ENCODE measurements at places on chromosomes 7 and 10. TPM values are rescaled to one million over a fixed set of nuclear protein-coding genes. Genes with fewer than 3 reads are reported as not detected.

Gene ITPRID1
- not detected for total RNA-seq

Gene MYH16
- total RNA-seq = not detected

Gene MBL2
- 0.10 TPM for total RNA-seq

GRCh38 chr7:54814401-54814800 lies 55.4 kb upstream of the SEC61G start:
- no peak for DNase-seq

Gene DDC
- not detected for total RNA-seq

DNA sequence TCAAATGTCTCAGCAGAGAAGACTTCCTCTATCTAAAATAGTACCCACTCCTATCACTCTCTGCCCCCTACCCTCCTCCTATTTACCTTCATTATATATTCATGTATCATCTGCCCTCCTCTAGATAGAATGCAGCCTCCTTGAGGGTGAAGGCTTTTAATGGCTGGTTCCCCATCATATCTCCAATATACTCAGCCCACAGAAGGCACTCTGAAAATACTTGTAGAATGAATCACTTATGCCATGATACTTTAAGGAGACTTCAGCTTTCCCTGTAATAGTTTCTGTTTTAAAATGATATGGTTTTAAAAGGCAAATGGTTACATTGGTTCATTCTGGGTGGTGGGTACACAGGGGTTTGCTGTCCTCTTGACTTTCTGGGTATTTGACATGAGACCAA lies 25.3 kb downstream of the GFRA1 start:
- DNase-seq = no peak

GRCh38 chr7:89311886-89312285 lies 516.3 kb upstream of the TEX47 start:
- DNase-seq = no peak

GRCh38 chr7:124989911-124990310 lies 60.3 kb upstream of the POT1 start:
- no peak for DNase-seq

Gene BTBD16
- total RNA-seq = not detected

GRCh38 chr10:80590585-80591125 lies 53.0 kb downstream of the SH2D4B start:
- DNase-seq = no peak

GRCh38 chr10:86968271-86968993 lies at the start of gene ADIRF:
Gene ADIRF, plus strand, starts transcription at chr10:86968482. Its CDS starts 63 bp downstream, at chr10:86968545.
- no peak for DNase-seq

DNA sequence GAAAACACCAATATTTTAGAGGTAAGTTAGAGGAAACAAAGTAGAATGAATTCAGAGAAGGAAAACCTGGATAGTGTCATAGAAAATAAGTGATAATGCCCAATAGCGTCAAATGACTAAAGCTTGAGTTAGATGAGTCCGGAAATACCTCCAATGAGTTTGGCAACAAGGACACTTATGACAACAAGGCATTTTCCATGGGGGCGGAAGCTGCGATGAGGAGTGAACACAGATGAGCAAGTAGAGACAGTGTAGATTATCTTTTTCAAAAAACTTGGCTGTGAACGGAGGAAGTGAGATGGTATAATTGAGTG lies 383 bp upstream of the R3HCC1L start:
- no peak for DNase-seq

- no peak for DNase-seq
These were observed 22.9 kb upstream of the ELFN1 start for GRCh38 chr7:1646957-1647891.

DNA sequence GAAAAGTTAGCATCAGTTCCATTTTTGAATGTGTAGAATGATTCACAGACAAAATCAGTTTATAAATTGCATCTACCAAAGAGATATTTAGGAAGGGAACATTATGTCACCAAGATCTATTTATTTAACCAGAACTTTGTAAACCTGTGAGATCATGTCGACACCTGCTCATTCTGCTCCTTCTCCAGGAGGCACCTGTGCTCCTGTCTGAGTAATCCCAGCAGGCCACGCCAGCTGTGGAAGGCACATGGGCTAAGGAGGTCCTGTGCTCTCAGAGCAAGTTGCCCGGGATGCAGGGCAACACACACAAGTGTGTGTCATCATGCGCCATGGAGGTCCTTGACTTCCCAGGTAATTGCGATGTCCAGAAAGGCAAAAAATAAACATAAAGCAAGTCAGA lies 45.5 kb upstream of the ADARB2 start:
- DNase-seq = no peak

DNA sequence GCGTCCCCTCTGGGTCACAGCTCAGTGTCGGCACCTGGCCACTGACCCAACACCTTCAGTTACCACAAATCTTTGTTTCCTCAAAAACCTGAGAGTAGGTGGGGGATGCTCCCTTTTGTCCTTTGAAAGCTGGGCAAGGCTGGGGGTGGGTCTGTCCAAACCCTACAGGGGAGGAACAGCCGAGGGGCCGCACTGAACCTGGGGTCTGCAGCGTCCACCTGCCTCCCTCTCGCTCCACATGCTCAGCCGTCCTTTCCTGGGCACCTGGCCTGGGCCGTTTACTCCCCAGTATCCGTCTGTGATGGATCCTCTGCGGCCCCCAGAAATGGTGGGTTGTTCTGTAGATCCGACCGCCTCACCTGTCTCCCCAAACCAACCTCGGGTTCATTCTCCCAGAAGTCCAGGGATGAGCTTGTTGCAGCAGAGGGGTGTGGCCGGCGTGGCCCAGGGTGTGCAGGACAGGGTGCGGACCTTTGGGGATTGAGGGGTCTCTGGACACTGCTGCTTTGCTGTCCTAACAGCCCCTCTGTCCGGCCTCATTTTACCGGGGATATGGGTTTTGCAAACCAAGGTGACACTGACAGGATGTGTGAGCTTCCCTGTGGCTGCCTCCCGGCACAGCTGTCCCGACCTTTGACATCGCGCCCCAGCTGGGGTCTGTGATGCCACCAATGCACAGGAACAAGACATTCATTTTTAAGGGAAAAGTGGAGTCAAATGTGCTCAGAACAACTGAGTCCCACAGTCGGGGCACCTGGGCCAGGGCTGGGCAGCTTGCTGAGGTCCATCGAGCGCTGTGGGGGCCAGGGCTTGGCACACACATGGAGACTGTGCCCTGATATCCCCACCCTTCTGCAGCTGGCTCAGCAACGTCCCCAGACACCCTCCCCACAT lies 115.9 kb downstream of the VIPR2 start:
- no peak for DNase-seq

DNA sequence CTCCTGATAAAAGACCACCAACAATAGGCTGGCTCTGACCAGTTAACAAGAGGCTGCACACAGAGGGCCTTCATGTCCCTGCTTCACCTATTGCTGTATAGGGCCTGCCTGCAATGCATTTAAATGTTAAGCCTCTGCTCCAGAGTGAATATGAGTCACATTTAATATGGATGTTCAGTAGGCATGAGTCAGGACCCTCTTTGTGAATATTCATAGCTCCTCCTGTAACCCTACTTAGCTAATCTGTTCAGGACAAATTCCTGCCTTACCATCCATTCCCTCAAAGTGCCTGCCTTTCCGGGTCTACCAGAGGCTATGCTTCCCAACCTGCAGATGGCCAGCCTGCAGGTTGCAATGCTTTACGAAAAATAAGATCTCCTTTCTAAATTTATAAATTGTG lies 32.5 kb downstream of the ARHGAP22 start:
- no peak for DNase-seq

DNA sequence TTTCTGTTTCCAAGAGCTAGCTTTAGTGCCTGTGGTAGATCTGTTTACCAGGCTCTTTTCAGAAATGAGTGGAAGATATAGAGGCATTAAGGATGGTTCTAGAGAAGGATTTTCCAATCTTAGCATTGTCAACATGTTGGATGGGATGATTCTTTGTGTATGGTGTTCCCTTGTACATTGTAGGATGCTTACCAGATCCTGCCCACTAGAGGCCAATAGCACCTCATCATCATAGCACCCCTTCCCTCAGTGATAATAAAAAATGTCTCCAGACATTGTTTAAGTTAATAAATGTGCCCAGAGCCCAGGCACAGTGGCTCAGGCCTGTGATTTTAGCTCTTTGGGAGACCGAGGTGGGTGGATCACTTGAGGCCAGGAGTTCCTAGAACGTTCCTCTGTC lies 121.2 kb downstream of the ANKRD30A start:
- no peak for DNase-seq

All from T-cell (primary cell).